Stimulated activated CD4-positive, alpha-beta T cell treated with anti-CD3 and anti-CD28 coated beads, Interleukin-1b, Interleukin-23, amount 100 ng/mL, for 1 hour (primary cell): ENCODE measurements at places on chromosomes 6 and 20.

GRCh38 chr6:127272576-127272975 is 5.9 kb downstream of the RNF146 start:
- DNase-seq: no peak

GRCh38 chr20:53244711-53245110 is 272.6 kb downstream of the TSHZ2 start:
- DNase-seq: no peak

DNA sequence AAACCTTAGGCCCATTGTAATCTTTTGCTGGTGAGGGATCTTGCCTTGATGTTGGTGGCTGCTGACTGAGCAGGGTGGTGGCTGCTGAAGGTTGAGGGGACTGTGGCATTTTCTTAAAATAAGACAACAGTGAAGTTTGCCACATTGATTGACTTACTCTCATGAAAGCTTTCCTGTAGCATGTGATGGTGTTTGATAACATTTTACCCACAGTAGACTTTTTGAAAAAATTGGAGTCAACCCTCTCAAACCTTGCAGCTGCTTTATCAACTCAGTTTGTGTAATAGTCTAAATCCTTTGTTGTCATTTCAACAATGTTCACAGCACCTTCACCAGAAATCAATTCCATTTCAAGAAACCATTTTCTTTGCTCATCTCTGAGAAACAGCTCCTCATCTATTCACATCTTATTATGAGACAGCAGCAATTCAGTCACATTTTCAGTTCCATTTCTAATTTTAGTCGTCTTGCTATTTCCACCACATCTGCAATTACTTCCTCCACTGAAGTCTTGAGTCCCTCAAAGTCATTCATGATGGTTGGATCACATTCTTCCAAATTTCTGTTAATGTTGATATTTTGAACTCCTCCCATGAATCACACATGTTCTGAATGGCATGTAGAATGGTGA is 37.2 kb downstream of the CST9L start:
- DNase-seq: no peak

DNA sequence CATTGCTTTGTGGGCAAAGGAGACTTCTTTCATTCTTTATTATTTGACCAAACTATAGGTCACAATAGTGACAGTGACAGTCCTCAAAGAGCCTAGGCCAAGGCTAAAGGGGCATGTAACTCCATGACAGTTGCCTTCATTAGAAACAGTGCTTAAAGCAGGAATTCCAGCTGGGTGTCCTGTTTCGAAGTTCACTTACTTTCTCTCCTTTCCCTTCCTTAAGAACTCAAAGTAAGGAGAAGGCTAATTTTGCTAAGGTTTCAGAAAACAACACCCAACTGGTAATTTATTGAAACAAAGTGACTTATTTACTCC is 48.1 kb upstream of the HEY2 start:
- no peak for DNase-seq

DNA sequence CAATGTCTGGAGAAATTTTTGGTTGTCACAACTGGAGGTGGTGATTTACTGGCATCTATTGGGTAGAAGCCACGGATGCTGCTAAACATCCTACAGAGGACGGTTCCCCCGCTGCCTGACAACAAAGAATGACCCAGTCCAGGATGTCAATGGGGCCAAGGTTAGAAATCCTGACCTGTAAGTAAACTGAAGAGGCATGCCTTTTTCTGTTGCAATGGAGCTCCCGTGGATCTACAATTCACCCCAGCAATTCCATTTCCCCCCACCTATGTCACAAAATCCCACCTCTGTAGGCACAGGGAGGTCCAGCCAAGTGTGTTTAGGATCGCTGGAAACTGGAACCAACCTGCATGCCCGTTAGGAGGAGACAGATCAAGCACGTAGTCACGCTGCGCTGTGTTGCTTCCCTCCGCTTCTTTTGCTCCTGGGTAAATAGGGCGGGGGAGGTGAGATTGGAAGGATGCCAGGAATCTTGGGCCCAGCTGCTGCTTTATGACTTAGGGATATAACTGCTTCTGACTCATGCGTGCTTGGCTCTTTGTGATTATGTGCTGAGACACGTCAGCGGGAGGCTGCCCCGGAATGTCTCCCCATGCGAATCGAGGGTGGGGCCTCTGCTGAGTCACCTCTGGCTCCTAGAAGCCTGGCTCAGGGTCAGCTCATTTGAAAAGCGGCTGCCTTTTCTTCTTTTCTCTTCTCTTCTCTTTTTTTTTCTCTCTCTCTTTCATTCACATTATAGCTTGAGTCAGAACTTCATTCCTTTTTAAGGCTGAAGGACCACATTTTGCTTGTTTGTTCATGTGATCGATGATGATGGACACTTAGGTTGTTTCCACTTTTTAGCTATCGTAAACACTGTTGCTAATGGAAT is 12.4 kb upstream of the PEDS1 start:
- DNase-seq: peak; percentile 54

GRCh38 chr20:38997622-38998021 is 35.5 kb downstream of the DHX35 start:
- no peak for DNase-seq

- no peak for DNase-seq
These were observed 44.2 kb upstream of the TIAM2 start for GRCh38 chr6:154950979-154951344.

DNA sequence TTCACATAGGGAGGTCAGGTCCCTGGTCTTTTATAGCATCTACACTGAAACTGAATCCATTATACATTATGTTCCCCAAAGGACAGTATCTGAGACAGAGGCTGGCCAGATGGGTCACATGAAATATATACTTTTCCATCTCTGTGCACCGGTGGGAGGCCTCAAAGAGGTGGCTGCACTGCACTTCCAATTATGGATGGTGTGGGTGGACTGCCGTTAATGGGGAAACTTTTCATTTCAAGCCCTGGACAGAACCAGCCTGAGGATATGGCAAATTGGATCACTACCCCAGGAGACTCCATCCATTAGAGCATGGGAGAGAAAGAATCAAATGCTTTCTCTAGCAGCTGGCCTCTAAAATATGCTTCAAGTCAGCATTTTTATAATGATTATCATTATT is 280.5 kb upstream of the OPRM1 start:
- no peak for DNase-seq

- DNase-seq: no peak
These were observed 235.9 kb upstream of the SUPT3H start for GRCh38 chr6:45613656-45614055.

DNA sequence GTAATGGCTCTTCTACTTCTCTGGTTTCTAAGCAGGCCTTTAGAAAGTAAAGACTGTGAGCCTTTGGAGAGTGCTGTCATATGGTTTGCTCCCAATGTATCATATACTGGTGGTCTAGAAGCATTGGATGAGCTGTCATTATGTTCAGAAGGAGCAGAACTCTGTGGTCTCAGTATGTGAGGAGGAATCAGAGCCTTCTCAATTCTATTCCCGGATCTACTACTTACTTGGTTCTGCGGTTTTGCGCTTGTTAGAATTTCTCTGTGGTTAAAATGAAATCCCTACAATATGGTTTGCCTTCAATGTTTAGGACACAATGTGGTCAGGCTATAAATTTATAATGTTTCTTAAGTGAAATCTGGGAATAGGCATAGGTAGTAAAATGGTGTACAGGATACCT is 64.6 kb downstream of the RWDD2A start:
- no peak for DNase-seq

DNA sequence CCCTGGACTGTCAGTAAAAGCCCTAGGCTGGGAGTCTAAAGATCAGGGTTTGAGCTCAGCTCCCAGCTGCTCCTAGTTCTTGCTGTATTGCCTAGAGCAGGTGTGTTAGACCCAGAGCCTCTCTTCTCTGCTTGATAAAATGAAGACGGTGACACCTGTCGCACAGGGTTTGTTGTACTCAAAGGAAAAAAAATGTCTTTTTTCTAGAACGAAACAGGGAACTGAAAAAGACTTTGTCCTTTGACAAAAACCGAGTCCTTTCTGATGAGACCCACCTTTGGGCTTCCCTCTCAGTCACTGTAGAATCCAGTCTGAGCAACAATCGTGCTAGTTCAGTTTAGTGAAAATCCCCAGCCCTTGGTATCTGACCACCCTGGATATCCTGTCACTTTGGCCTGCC is 102.1 kb upstream of the LAMP5 start:
- no peak for DNase-seq

GRCh38 chr6:146300521-146300920 is 243.1 kb upstream of the RAB32 start:
- no peak for DNase-seq

DNA sequence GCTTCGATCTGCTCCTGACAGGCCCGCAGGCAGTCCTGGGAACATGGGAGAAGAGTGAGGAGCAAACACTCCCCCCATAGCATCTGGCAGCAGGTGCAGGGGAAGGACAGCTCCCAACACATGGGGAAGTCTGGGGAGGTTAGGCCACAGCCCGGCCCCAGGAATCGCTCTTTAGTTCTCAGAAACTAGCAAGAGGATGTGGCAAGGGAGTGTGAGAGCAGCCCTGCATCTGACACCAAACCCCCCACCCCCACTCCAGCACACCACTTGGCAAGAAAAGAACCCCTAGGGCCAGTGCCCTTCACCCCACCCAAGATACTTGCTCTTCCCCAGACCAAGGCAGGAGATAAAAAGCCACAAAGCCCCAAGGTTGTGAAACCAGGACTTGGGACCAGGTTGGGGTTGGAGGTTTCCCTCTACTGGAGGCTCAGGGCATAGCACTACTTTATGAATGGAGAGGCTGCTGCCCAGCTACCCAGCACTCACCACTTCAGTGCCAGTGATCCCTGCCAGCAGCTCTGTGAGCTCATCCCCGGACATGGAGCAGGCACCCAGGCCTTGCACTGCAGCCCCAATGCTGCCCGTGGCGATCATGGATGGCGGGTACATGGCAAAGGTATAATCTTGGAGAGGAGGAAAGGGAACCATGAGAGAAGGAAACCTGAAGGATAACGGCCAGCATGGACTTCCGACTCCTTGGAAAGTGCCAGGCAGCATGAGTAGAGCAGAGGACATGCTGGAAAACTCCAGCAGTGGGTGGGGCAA is 5.4 kb downstream of the CCND3 start:
- DNase-seq: peak; percentile 31

GRCh38 chr6:94349227-94349626 is 929.9 kb upstream of the EPHA7 start:
- no peak for DNase-seq

- no peak for DNase-seq
These were observed 171.8 kb upstream of the AKAP12 start for GRCh38 chr6:151067684-151068596.

DNA sequence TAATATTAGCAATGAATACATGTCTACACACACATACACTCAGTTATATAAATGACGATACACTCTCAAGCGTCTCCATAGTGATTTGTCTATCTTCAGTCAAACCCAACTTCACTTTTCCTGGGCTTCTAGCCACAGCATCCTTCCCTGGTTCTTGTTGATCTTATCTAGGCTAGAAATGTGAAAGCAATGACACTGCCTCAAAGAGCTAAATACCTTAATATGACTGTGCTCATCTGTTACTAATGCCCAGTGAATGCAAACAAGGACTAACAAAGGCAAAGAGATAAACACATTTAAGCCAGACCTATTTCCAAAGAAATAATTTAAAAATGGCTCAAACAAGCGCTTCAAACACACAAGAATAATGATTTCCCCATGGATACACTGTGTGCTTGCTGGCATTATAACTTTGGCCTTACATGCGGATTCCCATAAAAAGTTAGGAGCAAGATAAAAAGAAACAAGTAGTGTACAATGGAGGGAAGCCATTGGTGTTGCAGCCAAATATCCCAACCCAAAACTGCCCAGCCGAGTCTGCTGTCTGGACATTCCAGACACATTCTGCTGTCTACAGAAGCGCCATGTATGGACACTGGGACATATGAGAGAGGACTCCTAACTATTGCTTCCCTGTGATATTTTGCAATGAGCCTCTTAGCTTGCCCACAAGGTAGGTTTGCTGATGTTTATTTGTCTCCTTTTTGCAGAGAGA is 19.5 kb upstream of the DAAM2 start:
- DNase-seq: no peak

GRCh38 chr20:32343439-32343838 is 14.7 kb upstream of the ASXL1 start:
- no peak for DNase-seq

- no peak for DNase-seq
These were observed 107.1 kb downstream of the QRSL1 start for GRCh38 chr6:106736502-106736901.

DNA sequence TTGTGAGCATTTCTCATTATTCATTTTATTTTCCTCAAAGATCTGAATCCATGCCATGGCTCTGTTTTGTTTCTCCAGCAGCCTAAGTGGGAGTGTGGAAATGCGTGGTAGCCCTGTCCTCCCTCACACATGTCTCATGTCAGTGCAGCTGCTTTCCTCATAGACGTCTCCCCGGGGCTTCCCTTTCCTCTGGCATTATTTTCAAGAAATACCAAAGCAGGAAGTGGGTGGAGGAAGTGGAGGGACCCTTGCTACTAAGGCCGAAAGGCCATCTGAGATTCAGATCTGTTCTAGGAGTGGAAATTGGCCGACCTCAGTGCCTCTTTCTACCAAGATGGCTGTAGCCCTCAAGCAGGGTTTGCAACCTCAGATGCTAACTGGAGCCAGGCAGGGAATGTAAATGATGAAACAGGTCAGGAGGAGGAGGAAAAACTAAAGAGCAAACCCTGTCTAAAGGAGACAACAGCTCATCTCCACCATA is 420.9 kb upstream of the PLCB4 start:
- DNase-seq: no peak

- DNase-seq: no peak
These were observed 48.9 kb upstream of the EPHA7 start for GRCh38 chr6:93468291-93468690.

DNA sequence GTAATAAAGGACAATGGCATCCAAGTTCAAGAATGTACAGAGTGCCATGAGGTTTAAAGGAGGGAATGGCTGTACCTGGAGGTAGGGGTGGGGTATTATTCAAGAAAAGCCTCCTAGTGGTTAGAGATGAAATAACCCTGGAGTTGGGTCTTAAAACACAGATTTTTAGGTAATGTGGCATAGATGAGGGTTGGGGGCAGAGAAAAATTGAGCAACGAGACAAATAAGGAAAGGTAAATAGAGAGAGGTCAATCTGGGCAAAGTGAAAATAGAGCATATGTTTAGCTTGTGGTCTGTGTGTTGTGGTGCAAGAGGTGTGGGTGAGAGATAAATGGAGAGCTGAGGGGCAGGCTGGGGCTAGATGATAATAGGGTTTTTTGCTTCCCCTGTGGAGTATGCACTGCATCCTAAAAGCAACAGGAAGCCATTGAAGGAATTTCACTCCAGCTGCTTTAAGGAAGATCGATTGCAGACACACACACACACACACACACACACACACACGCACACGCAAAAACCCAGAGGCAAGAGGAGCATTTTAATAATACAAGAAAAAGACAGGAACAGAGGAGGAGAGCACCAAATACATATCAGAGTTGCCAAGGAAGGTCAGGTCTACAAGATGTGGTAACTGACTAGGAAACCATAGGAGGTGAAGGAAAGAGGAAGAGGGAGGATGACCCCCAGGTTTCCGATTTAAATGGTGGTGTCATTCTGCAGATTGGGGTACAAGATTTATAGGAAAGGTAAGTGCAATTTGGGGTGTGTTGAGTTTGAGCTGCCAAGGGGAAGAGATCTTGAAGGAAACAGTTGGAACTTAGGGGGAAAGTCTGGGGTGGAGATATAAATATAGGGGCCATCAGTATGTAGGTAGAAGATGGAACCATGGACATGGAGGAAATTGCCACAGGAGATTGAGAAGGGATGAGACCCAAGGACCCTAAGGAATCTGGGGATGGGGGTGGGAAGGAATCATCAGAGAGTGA is 31.3 kb upstream of the ADGRF1 start:
- DNase-seq: no peak

GRCh38 chr6:113818578-113818977 is 38.6 kb upstream of the MARCKS start:
- no peak for DNase-seq

- DNase-seq: no peak
These were observed 4.8 kb downstream of the LRP11 start for GRCh38 chr6:149859368-149859767.

GRCh38 chr6:167543602-167544497 is 219.0 kb downstream of the TTLL2 start:
- no peak for DNase-seq
